ENCODE measurements at places on chromosomes 1 and 21.

DNA sequence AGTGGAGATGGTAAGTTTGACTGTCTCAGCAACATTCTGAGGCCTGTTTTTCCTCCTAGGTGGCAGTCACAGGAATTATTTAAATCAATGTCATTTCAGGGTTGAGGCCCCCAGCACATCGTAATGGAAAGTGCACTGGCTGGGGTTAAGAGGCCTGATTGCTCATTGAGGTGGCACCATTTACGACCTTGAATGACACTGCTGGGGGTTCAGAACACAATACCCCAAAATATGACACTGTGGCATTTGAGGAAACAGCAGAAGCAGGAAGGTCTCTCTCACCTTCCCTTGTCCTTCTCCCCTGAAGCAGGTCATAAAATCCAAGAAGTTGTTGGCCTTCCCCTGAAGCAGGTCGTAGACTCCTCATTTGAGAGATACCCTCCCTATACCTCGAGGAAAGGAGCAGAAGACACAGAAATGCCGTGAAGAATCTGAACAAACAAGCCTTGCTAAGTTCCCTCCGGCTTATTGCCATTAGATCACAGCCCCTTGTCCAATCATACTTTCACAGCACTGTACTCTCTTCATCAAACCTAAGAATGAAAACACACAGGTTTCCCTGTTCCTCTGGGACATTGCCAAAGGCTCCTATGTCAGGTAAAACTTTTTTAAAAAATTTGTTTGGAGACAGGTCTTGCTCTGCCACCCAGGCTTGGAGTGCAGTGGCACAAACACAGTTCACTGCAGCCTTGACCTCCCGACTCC, 71.3 kb downstream of the S1PR1 start:
- no peak for DNase-seq

DNA sequence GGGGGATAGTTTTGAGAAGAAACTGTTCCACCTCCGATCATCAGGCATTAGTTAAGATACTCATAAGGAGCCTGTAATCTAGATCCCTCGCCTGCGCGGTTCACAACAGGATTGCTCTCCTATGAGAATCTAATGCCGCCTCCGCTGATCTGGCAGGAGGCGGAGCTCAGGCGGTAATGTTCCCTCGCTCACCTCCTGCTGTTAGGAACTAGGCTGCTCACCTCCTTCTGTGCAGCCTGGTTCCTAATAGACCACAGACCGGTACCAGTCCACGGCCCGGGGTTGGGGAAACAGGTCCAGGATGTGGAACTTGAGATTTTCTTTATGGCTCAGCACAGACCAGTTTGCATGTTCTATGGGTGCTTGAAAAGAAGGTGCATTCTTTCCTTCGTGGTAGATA, 27.2 kb upstream of the FAM3B start:
- DNase-seq: no peak

DNA sequence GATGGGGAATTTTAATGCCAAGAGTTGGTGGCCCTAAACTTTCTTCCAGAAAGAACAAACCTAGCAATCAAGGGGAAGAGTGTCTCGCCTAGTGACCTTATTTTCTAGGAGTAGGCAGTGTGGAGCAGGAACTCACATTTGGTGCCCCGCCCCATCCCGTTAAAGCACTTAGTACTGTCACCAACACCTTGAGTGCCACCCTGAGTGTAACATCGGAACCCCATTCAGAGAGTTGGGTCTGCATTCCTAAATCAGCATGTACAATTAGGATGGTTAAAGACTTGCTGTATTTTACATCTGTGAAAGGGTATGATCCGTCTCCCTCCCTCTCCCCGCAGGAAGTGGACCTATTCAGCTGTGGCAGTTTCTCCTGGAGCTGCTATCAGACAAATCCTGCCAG, 15.5 kb downstream of the ETS2 start:
- DNase-seq: no peak

GRCh38 chr1:15320267-15320666, 73.2 kb downstream of the FHAD1 start:
- DNase-seq: no peak

- no peak for DNase-seq
These were observed 3.1 kb upstream of the MMP23B start for GRCh38 chr1:1628754-1629429.

DNA sequence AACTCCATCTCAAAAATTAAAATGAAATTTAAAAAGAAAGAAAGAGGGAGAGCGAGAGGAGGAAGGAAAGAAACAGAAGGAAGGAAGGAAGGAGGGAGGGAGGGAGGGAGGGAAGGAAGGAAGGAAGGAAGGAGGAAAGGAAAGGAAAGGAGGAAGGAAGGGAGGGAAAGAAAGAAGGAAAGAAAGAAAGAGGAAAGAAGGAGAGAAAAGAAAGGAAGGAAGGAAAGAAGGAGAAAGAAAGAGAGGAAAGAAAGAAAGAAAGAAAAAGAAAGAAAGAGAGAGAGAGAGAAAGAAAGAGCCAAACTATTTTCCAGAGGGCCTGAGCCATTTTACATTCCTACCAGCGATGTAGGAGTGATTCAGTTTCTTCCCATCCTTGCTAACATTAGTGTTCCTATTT, 364.0 kb downstream of the RGS7 start:
- DNase-seq: no peak

DNA sequence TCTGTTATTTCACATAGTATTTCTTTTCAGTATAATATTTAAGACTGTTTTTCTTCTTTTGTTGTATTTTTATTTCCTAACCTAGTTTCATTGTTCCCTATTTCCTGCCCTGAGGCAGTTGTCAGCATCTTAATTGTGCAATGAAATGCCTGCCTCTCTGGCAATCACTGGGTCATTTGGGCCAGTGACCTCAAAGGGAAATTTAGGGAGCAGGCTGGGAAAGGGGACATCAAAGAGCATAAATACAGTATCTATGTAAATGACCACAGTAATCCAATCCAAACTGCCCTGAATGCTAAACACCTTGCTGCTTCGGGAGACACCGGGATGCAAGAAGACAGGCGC, 147.8 kb downstream of the TLR5 start:
- no peak for DNase-seq

DNA sequence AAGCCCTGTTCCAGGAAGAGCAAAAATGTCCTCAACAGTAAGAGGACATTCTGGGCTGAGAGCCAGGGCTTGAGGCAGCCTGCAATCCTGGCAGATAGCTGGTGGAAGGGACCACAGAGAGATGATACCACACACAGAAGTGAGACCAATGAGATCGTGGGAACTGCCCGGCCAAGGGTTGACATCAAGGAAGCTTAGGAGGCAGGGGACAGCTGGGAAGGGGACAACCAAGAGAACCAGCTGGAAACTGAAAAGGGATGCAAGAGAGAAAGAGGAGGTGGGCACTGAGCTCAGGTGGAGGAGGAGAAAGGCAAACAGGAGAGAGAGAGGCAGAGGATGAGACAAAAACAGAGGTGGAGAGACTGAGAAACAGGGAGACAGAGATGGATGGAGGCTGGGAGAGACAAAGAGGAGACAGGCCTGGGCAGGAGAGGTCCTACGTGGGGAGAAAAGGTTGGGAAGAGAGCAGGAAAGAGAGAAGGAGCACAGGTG, 9.2 kb downstream of the PDZK1IP1 start:
- no peak for DNase-seq
